ENCODE measurements at places on chromosomes 1 and 21. TPM values are rescaled to one million over a fixed set of nuclear protein-coding genes. Genes with fewer than 3 reads are reported as not detected.

The SLC35F3 gene
- polyA plus RNA-seq, result 0.04 TPM

The GUCA2A gene
- polyA plus RNA-seq, result not detected

The GJA5 gene
- polyA plus RNA-seq, result 14.9 TPM

The SLC9C2 gene
- polyA plus RNA-seq, result not detected

All from urinary bladder (tissue), 4 donors.